ENCODE measurements at places on chromosomes 6 and 20.

DNA sequence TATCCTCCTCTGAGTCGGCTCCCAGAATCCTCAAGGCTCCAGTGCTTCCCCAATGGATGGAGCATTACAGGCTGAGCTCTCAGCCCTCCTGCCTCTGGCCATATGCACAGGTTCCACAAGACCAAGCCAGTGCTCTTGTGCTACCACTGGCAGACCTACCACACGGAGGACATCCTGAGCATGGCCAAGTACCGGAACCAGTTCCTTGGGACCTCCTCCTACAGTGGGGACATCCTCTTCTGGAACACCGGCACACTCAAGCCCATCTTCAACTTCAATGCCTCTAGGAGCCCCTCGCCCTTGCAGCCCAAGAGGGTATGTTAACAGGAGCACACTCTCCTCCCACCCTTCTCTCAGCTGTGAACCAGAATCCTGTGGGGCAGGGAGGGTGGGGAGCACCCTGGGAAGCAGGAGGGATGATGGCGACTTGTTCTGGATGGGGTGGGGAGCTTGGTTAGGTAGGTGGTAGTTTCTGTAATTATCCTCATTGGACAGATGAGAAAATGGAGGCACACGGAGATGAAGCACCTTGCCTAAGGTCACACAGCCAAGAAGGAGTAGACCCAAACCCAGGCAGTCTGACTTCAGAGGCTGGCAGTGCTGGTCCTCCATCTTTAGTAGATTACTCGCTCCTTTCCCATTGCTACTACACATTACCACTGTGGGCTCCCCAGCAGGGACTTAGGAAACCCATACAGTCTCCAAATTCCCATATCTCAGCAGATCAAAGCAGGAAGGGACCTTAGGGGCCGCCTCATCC is 58.6 kb downstream of the EFCAB8 start:
- no peaks in the 10 kb centered on the region for H3K4me1 ChIP-seq
- no peak overlapping the region for H3K4me3 ChIP-seq
- peaks cover 8% of the 10 kb centered on the region for H3K27me3 ChIP-seq
- DNase-seq, result no peak
- no peak overlapping the region for H3K27ac ChIP-seq
- no peaks in the 10 kb centered on the region for H3K36me3 ChIP-seq

GRCh38 chr6:56079751-56080540 is 167.4 kb downstream of the COL21A1 start:
- DNase-seq, result no peak
- H3K27ac ChIP-seq, result no peak overlapping the region
- no peaks in the 10 kb centered on the region for H3K36me3 ChIP-seq
- H3K27me3 ChIP-seq, result no peaks in the 10 kb centered on the region

GRCh38 chr20:12970372-12970821 is 38.4 kb upstream of the SPTLC3 start:
- peaks cover 6% of the 10 kb centered on the region for H3K4me1 ChIP-seq
- H3K4me3 ChIP-seq, result no peak overlapping the region
- H3K36me3 ChIP-seq, result no peaks in the 10 kb centered on the region
- peak; percentile 15 for DNase-seq

DNA sequence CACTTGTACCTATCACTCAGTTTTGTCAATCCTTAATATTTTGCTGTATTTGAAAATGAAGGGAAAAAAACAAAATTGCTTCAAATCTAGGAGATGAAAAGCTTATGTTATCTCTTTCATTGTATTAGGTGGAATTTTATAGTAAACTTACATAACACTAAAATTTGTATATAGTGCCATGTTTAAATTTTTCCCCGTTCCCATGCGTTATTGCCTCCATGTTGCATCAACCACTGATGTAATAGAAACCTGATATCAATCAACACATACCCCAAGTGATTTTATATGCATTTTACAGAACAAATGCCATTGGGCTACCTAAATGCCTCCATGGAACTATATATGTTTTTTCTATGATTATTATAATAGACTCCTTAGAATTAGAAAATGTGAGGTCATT is 14.8 kb upstream of the TREM2 start:
- H3K27me3 ChIP-seq, result no peaks in the 10 kb centered on the region
- no peak for DNase-seq
- no peaks in the 10 kb centered on the region for H3K4me1 ChIP-seq
- H3K36me3 ChIP-seq, result no peaks in the 10 kb centered on the region
- no peak overlapping the region for H3K4me3 ChIP-seq
- no peak overlapping the region for H3K27ac ChIP-seq

GRCh38 chr6:110331390-110331789 is 26.8 kb downstream of the METTL24 start:
- H3K4me1 ChIP-seq, result peaks cover 17% of the 10 kb centered on the region
- H3K27ac ChIP-seq, result no peak overlapping the region
- no peak for DNase-seq
- no peaks in the 10 kb centered on the region for H3K27me3 ChIP-seq

GRCh38 chr6:69305456-69305855 is 491.4 kb downstream of the LMBRD1 start:
- no peak for DNase-seq
- no peak overlapping the region for H3K27ac ChIP-seq
- no peaks in the 10 kb centered on the region for H3K27me3 ChIP-seq
- no peak overlapping the region for H3K4me3 ChIP-seq
- H3K4me1 ChIP-seq, result no peaks in the 10 kb centered on the region

DNA sequence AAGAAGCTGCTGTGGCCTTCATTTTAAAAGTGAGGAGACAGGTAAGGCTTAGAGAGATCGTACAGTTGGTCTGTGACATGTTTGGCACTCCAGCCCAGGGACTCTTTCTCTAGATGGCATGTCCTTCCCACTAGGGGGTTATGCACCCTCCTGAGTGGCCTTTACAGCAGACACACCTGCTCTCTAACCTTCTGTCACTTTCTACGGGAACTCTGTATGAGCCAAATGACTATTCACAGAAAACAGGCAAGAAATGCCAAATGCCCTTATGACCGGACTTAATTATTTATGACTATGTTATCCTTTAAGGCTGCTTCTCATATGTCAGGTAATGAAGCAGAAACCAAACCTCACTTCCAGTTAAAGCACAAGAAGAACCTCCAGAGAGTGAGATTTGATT is 91.2 kb downstream of the MAP3K5 start:
- no peaks in the 10 kb centered on the region for H3K4me1 ChIP-seq
- no peaks in the 10 kb centered on the region for H3K36me3 ChIP-seq
- H3K27ac ChIP-seq, result no peak overlapping the region
- no peak overlapping the region for H3K4me3 ChIP-seq
- no peak for DNase-seq

DNA sequence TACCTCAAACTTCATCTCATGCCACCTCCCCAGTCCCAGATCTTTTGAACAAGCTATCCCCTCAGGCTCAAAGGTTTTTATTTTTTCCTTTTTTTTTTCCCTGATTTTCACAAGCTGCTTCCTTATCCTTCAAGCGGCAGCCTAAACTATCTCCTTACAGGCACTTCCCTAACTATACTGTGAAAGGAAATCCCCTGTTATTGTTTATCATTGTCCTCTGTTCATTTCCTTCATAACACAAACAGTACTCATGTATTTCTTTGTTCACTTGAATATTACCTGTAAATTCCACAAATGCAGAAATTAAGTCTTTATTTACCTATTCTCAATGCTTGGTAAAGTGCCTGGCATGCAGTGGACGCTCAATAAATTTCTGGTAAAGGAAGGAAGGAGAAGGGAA is 48.9 kb downstream of the ME1 start:
- H3K27me3 ChIP-seq, result no peaks in the 10 kb centered on the region
- H3K27ac ChIP-seq, result no peak overlapping the region
- no peak overlapping the region for H3K4me3 ChIP-seq
- no peaks in the 10 kb centered on the region for H3K36me3 ChIP-seq

DNA sequence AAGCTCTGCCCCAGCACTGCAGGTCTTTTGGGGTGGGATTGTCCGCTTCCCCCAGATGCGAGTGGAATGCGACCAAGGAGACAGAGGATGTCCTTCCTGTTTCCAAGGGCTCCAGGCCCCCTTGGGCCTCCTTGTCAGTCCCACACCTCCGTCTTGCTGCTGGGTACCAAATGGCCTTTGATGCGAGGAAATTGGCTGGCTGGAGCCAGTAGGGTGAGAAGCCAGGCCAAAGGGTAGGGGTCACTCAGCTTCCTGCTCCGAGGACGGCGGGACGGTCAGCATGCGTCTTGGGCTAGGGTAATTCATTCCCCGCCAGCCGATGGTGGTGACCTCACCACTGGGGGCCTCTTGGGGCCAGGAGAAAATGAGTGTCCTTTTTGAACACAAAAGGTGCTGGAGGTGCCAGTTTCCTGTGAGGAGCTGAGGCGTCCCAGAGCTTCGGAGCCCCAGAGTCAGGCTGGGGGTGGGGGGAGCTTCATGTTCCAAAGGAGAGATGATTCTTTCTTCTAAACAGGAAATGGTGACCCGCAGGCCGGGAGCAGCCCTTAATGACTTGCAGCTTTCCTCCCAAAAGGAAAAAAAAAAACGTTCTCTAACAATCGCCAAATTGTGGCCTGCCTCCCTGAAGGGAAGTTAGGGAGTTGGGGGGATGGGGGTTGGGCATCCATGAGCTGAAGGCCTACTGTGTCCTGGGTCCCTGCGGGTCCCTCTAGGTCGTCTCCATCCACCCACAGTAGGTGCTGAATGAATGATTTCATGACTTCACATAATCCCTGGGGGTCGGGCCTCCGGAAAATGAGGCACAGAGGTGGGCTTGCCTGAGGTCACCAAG is 6.7 kb downstream of the SNAI1 start:
- no peak for DNase-seq
- H3K27me3 ChIP-seq, result no peaks in the 10 kb centered on the region
- peaks cover 23% of the 10 kb centered on the region for H3K4me1 ChIP-seq
- H3K36me3 ChIP-seq, result peaks cover 28% of the 10 kb centered on the region

GRCh38 chr20:11001764-11002540 is 328.2 kb upstream of the JAG1 start:
- no peak overlapping the region for H3K27ac ChIP-seq
- no peaks in the 10 kb centered on the region for H3K36me3 ChIP-seq
- no peaks in the 10 kb centered on the region for H3K27me3 ChIP-seq
- DNase-seq, result no peak

DNA sequence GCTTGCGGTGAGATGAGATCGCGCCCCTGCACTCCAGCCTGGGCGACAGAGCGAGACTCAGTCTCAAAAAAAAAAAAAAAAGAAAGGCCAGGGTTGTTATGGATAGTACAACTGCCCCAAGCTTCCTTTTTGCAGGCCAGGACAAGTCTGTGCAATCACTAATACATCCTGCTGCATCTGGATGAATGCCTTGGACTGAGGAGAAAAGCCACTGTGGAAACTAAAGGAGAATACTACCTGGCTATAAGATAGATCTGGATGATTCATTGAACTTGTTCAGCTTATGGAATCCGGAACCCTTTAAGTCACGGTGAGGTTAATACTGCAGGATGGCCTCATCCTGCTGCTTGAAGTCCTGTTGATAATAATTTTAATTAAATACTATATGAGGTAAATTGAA is 278.2 kb downstream of the TFAP2A start:
- H3K27ac ChIP-seq, result no peak overlapping the region
- H3K36me3 ChIP-seq, result no peaks in the 10 kb centered on the region
- H3K4me3 ChIP-seq, result no peak overlapping the region
- no peaks in the 10 kb centered on the region for H3K27me3 ChIP-seq
- DNase-seq, result no peak

GRCh38 chr20:22241609-22242008 is 342.8 kb downstream of the FOXA2 start:
- H3K27me3 ChIP-seq, result no peaks in the 10 kb centered on the region
- H3K27ac ChIP-seq, result no peak overlapping the region
- H3K36me3 ChIP-seq, result no peaks in the 10 kb centered on the region
- no peak for DNase-seq

GRCh38 chr20:23667666-23668065 is 21.2 kb downstream of the CST4 start:
- H3K27me3 ChIP-seq, result no peaks in the 10 kb centered on the region
- peaks cover 3% of the 10 kb centered on the region for H3K4me1 ChIP-seq
- H3K36me3 ChIP-seq, result no peaks in the 10 kb centered on the region
- no peak overlapping the region for H3K27ac ChIP-seq
- H3K4me3 ChIP-seq, result no peak overlapping the region
- no peak for DNase-seq

DNA sequence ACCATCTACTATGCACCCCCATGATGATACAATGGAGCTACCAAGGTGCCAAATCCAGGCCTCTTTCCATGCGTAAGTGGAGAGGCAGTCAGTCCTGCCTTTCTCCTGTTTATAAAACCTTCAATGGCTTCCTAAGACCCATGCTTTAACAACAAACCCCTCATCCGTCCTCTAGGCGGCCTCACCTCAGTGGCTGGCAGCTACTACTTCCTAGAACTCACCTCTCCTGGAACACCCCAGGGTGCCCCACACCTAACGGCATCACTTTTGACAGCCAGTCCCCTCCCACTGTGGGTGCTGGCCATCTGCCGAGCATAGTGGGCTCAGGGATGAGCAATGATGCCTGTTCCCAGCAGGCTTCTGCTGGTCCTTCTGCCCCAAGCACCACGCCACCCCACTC is 80.0 kb upstream of the TAB2 start:
- DNase-seq, result no peak
- peaks cover 1% of the 10 kb centered on the region for H3K36me3 ChIP-seq
- no peaks in the 10 kb centered on the region for H3K4me1 ChIP-seq

DNA sequence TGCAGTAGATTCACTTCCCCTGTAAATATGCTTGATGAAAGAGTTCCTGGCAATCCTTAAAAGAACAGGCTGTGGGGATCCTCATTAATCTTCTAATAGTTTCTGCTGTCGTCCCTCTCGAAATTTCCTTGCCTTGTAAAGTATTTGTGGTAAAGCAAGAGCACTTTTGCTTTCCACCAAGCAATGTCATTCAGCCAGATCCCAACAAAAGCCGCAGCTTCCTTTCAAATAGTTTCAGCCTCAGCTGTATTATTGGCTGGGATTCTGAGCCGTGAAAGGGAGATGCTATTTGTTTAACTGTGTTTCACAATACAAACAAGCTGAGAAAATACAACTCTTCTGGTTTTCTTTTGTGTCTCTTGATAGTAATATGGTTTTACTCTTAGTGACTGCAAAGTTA is 48.9 kb upstream of the EPHA7 start:
- H3K27me3 ChIP-seq, result no peaks in the 10 kb centered on the region
- DNase-seq, result peak; percentile 73
- no peak overlapping the region for H3K4me3 ChIP-seq
- no peaks in the 10 kb centered on the region for H3K36me3 ChIP-seq

DNA sequence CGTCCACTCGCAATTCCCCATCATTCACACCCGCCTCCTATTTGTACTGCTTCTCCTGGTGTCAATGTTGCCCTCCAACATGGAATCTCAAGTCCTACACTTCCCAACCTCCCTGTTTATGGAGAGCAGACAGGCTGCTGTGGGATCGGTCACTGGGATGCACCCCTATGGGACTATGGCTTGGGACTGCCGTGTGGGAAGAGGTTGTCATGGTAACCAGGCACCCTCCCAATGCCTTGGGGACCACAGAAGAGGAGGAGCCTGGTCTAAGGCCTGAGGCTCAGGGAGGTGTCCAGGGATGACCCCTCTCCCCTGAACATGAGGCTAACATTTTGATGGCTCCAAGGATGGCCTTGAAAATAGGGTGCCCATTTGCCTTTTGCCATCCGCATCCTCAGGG is 116.6 kb upstream of the CST7 start:
- DNase-seq, result no peak
- H3K4me1 ChIP-seq, result no peaks in the 10 kb centered on the region
- H3K4me3 ChIP-seq, result no peak overlapping the region
- H3K27me3 ChIP-seq, result no peaks in the 10 kb centered on the region
